Stimulated activated CD8-positive, alpha-beta memory T cell treated with anti-CD3 and anti-CD28 coated beads, Interleukin-2, amount 100 ng/mL, for 1 hour (primary cell): ENCODE measurements at places on chromosomes 3 and 15.

GRCh38 chr15:87959662-87960061 is 296.9 kb downstream of the NTRK3 start:
- no peak for DNase-seq

DNA sequence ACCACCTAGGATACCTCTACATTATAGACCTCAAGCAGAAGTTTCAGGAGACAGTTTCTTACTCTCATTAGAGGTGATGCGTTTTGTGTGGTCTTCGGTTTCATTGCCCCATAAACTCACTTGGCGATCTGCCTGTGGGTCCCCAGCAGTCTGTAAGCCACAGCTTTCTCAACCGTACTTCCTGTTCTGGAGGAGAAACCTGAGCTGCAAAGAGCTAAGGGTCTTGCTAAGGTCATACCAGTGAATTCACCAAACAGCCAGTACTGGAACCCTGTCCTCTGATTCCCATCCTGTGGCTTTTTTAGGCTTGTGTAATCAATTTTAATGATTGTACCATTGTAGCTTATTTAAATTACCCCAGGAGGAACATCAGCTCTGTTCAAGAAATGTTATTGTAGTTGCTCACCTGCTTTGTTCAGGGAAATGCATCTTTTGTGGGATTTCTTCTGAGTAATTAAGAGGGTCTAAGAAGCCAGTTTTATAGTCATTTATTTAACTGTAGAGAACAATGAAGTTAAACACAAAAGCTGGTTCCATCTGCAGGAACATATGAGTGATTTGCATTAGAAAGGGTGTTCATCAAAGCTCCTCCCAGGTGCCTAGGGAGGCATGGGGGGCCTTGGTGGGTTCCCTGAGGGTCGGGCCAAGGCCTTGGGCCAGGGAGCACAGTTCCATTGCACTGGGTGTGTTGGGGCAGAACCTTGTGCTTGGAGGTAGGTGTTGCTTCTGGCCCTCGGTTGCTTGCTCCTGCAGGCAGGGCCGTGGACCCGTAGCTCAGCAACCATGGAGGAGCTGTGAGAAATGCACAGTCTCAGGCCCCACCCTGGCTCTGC is 69.6 kb downstream of the APBA2 start:
- no peak for DNase-seq

- no peak for DNase-seq
These were observed 20.6 kb downstream of the COL8A1 start for GRCh38 chr3:99659032-99659431.

DNA sequence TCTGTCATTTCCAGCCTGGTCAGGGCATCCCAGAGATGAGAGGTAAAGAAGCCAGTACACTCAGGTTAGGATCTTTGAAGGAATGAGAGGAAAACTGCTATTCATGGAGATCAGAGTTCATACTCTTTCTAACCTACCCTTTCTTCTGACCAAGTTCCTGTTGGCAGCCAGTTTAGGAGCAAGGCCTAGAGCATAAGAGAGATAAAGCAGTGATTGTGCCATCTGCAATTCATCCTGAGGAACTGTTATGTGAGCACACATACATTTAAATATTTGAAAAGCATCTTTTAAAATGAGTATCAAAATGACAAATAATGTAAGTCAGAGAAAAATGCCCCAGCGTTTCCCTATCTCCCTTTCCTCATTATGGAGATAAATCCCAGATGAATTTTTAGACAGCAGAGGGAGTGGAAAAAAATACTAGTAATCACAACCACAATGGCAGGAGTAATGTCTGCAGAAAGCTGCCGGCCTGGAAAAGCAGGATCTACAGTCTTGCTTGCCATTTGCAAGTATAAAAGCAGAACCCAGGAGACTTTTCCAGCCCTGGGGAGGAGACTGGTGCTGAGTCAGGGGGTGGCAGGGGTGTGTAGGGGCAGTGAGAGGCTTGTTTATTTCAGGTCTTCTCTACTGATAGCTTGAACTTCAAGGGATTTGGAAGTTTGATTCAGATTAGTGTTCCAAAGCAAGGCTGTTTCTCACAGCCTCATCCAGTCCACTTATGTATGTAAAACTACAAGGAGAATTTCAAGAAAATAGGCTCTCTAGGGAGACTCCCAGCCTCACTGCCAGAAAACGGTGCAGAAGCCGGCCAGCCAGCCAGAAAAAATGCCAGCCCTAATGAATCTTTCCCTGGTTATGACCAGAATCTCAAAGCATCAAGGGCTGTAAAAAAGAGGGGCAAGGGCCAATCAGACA is 1052.4 kb downstream of the TUSC7 start:
- DNase-seq, result no peak

GRCh38 chr3:71088019-71088708 is 495.4 kb downstream of the FOXP1 start:
- DNase-seq, result no peak

- no peak for DNase-seq
These were observed 4.6 kb downstream of the WDR53 start for GRCh38 chr3:196563721-196564225.
